ENCODE measurements at places on chromosomes 2 and 18. TPM values are rescaled to one million over a fixed set of nuclear protein-coding genes. Genes with fewer than 3 reads are reported as not detected.

The ANKRD62 gene
- not detected for total RNA-seq

GRCh38 chr18:11897781-11898180, 10.3 kb downstream of the MPPE1 start:
- no peak for DNase-seq

DNA sequence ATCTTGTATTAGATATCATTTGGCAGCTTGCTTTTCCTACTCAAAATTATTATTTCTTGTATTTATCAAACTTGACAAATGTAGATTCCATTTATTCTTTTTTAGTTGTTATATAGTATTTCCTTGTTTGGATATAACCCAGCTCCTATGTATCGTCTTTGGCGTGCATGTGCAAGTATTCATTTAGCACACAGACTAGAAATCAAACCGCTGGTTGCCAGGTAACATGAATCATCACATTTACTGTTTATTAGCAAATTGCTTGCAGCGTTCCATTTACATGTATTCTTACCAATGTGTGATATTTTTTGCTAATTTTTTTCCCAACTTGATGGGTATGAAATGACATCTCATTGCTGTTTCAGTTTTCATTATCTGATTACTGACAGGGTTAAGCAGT, 2089.7 kb upstream of the CELF4 start:
- DNase-seq: no peak

The SPOPL gene
- 9.2 TPM for total RNA-seq

All from lung microvascular endothelial cell (primary cell).